ENCODE measurements at places on chromosomes 11 and 22. TPM values are rescaled to one million over a fixed set of nuclear protein-coding genes. Genes with fewer than 3 reads are reported as not detected.
A peak's percentile ranks its signal among the peaks of the same experiment; 100 is the strongest.

Gene DEPDC7
- total RNA-seq = 3.9 TPM

Gene VPREB3
- not detected for total RNA-seq

Gene SLC6A5
- 0.05 TPM for total RNA-seq

Gene CENPM
- 47.3 TPM for total RNA-seq

Gene HBB
- not detected for total RNA-seq

DNA sequence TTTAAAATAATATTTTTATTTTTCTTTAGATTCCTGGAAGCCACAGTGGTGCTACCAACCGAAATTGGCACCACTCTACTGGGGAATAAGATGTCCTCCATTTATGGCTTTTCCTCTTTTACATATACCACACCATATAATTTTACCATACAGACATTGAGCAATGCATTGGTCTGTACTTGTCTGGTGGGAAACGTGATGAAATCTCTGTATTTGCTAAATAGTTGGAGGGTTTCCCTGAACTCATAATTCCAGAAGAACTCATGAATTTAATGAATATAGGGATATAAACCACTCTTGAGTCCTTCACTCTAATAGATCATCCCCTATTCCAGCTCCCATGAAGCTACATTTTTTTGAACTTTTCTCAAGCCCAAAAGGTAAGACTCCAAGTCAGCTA lies 28.0 kb upstream of the MMP13 start:
- H3K27ac ChIP-seq = no peak overlapping the region
- no peaks in the 10 kb centered on the region for H3K36me3 ChIP-seq
- H3K27me3 ChIP-seq = no peaks in the 10 kb centered on the region
- no peak overlapping the region for H3K4me3 ChIP-seq

DNA sequence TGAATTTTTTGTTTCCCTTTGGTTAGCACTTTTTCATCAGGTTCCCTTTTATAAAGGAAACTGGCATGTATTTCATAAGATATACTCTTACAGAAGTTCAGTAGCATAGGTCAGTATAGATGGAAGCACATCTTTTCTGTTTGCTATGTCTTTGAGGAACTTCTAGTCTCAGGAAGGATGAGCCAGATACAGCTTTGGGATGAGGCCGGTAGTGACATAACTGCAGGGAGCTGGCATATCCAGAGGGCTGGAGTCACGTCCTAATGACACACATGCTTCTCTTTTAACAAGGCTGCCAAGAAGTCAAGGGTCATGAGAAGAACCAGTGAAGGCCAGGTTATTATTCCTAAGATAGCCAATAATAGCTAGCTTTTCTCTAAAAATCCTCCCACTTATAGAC lies 33.3 kb upstream of the ADSL start:
- H3K4me3 ChIP-seq = no peak overlapping the region
- H3K36me3 ChIP-seq = peaks cover 37% of the 10 kb centered on the region
- DNase-seq = no peak
- no peak overlapping the region for H3K27ac ChIP-seq

DNA sequence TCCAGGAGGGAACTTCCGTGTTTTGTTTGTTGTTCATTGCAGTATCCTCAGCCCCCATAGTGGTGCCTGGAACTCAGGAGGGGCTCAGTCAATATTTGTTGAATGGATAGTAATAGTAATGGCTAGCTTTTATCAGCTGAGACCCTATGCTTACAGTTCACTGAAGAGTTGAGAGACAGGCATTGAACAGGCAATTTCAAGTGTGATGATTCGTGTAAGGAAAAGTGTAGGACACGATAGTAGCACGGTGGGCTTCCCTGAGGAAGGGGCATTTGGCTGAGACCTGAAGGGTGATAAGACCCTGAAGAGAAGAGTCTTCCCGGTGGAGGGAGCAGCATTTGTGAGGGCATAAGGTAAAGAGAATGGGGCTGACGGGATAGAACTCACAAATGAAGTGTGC lies 159.3 kb downstream of the COMMD9 start:
- DNase-seq = no peak
- no peak overlapping the region for H3K27ac ChIP-seq
- no peaks in the 10 kb centered on the region for H3K27me3 ChIP-seq
- H3K4me3 ChIP-seq = no peak overlapping the region
- H3K36me3 ChIP-seq = no peaks in the 10 kb centered on the region
- peaks cover 9% of the 10 kb centered on the region for H3K4me1 ChIP-seq

DNA sequence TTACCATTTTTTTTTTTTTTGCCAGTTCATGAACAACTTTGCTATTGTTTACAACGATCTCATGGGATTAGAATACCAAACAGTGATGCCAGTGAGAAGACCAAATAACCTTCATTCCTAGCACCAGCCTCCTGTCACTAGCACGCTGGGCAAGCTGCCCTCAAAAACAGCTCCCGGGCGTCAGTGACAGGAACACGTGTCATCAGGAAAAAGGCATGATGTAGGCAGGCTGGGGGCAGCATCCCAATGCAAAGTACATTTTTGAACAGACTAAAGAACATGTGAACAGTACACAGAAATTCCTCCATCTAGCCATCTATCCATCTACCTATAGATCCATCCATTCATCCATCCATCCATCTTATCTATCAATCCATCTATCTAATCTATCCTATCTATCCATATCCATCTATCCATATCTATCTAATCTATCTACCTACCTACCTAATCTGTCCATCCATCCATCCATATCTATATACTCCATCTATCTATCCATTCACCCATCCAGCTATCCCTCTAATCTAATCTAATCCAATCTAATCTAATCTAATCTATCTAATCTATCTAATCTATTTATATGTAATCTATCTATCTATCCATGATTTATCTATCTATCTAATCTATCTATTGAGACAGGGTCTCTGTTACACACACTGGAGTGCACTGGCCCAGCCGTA lies 378.5 kb downstream of the SHANK2 start:
- DNase-seq = no peak
- peaks cover 35% of the 10 kb centered on the region for H3K4me1 ChIP-seq
- H3K27me3 ChIP-seq = no peaks in the 10 kb centered on the region
- no peaks in the 10 kb centered on the region for H3K36me3 ChIP-seq
- H3K27ac ChIP-seq = no peak overlapping the region
- no peak overlapping the region for H3K4me3 ChIP-seq

- peaks cover 3% of the 10 kb centered on the region for H3K36me3 ChIP-seq
- peaks cover 9% of the 10 kb centered on the region for H3K27me3 ChIP-seq
- no peak overlapping the region for H3K4me3 ChIP-seq
- H3K27ac ChIP-seq = no peak overlapping the region
Measured at GRCh38 chr11:94379613-94380012, 21.6 kb downstream of the GPR83 start.

DNA sequence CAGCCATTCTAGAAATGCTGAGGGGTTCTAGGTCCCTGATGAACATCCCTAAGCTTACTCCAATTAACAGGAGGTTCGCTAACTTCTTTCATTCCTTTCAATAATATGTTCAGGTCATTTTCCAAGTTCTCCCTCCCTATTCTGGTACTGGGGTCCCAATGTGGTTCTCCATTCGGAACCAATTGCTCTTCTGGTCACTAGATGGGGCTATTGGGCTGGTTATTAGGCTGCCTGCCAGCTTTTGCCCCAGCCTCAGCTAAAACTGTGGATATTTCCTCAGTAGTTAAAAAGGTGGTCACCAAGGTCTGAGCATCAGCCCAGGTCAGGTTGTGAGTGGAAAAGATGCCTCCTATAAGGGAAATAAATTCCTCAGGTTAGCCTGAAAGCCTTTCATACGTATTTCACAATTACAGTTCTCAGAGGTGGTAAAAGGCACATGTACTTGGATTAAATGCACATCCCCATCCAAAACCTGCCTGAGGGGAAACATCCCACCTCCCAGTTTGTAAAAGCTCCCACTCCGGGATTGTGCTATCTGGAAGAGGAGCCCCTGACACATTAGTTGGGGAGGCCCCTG lies 161.1 kb upstream of the CCDC179 start:
- H3K27ac ChIP-seq = no peak overlapping the region
- H3K27me3 ChIP-seq = no peaks in the 10 kb centered on the region
- H3K4me1 ChIP-seq = no peaks in the 10 kb centered on the region
- H3K36me3 ChIP-seq = no peaks in the 10 kb centered on the region
- H3K4me3 ChIP-seq = no peak overlapping the region
- DNase-seq = peak; percentile 15

DNA sequence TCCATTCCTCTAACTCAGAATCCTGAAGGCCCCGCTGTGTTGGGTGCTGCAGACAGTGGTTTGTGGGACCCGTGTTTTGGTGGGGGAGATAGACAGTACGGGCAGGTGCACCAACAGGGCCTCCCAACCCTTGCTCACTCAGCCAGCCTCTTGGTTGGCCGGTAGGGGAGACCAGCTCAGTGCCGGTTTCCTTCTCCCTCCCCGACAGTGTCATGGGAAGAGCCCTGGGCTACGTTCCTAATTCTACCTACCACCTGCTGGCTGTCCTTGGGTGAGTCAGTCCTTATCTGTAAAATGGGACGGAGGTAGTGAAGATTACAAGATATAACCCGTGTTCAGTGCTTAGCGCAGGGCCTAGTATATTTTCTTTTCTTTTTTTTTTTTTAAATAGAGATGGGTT lies 5.9 kb downstream of the TMEM134 start:
- no peak overlapping the region for H3K27ac ChIP-seq
- H3K4me1 ChIP-seq = peaks cover 10% of the 10 kb centered on the region
- DNase-seq = no peak
- peak overlapping the region; percentile 47 for H3K4me3 ChIP-seq
- no peaks in the 10 kb centered on the region for H3K36me3 ChIP-seq
- H3K27me3 ChIP-seq = peaks cover 2% of the 10 kb centered on the region

DNA sequence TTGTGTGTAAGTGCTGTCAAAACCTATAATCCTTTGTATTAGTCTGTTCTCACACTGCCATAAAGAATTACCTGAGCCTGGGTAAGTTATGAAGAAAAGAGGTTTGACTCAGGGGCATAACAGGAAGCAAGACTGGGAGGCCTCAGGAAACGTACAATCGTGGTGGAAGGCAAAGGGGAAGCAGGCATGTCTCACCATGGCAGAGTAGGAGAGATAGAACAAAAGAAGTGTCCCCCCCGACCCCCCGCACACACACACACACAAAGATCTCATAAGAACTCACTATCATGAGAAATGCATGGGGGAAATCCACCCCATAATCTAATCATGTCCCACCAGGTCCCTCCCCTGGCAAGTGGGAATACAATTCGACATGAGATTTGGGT lies 2.3 kb upstream of the USP28 start:
- no peak for DNase-seq
- H3K27ac ChIP-seq = no peak overlapping the region
- no peaks in the 10 kb centered on the region for H3K36me3 ChIP-seq
- H3K4me1 ChIP-seq = peaks cover 33% of the 10 kb centered on the region

DNA sequence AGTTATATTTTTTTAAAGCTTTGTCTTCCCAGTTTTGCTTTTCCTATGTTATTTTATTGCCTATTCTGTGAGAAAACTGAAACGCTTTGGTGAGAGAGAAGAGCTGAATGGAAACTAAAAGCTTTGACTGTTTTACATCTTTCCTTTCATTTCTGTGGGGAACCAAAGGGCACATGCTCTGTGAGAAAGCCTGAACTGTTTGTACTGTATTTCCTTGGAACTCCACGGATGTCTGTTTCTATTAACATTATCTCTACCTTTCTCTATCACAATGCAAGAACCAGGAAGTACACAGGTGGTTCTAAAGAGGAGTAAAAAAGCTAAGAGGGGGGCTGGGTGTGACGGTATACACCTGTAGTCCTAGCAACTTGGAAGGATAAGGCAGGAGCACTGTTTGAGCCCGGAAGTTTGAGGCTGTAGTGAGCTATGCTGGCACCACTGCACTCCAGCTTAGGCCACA lies 43.8 kb downstream of the CELF1 start:
- no peaks in the 10 kb centered on the region for H3K36me3 ChIP-seq
- H3K27ac ChIP-seq = no peak overlapping the region
- no peak overlapping the region for H3K4me3 ChIP-seq
- DNase-seq = no peak
- H3K27me3 ChIP-seq = no peaks in the 10 kb centered on the region
- H3K4me1 ChIP-seq = peaks cover 60% of the 10 kb centered on the region

- no peaks in the 10 kb centered on the region for H3K36me3 ChIP-seq
- H3K4me1 ChIP-seq = peaks cover 5% of the 10 kb centered on the region
- no peak for DNase-seq
- no peak overlapping the region for H3K27ac ChIP-seq
Measured at GRCh38 chr11:47906066-47906465, 57.9 kb upstream of the NUP160 start.

DNA sequence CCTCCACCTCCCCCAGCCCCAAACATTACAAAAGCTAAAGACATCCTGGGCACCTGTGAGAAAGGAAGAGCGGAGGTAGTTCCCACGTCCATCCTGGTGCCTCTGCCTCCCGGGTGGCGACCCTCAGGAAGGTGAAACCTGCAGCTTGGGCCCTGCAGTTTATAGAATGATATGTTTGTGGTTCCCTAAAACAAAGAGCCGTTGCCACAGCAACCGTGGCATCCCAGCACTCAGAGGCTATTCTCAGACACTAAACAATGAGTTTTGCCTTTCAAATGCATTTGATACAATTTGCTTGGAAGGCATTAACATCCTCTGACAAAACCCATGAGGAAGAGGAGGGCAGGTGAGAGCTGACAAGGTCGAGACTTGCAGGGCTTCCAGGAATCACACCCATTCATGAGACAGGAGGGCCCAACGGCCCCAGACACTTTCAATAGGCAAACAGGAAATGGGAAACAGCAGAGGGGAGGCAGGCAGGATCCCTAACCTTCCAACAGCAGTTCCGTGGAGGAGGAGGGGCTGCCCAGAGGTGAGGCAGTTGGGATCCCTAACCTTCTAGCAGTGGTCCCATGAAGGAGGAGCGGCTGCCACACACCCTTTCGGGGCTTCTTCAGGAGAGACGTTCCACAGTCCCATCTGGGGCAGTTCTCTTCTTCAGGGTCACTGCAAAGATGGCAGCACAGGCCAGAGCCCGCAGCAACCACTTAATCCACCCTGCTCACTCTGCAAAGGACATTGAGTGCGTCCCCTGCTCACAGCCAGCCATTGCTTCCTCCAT lies 379.2 kb downstream of the SHANK2 start:
- peaks cover 35% of the 10 kb centered on the region for H3K4me1 ChIP-seq
- no peaks in the 10 kb centered on the region for H3K27me3 ChIP-seq
- H3K27ac ChIP-seq = peak overlapping the region; percentile 90
- no peak overlapping the region for H3K4me3 ChIP-seq

GRCh38 chr22:19117111-19117512 lies 5.1 kb downstream of the DGCR2 start:
- no peaks in the 10 kb centered on the region for H3K27me3 ChIP-seq
- peaks cover 42% of the 10 kb centered on the region for H3K4me1 ChIP-seq
